DND-41 (cell line): ENCODE measurements at places on chromosomes 4 and X.

- DNase-seq: no peak
Measured at GRCh38 chrX:15233416-15234015, 36.4 kb downstream of the ASB9 start.

GRCh38 chrX:37854748-37855147 lies 7.4 kb upstream of the DYNLT3 start:
- no peak for DNase-seq

DNA sequence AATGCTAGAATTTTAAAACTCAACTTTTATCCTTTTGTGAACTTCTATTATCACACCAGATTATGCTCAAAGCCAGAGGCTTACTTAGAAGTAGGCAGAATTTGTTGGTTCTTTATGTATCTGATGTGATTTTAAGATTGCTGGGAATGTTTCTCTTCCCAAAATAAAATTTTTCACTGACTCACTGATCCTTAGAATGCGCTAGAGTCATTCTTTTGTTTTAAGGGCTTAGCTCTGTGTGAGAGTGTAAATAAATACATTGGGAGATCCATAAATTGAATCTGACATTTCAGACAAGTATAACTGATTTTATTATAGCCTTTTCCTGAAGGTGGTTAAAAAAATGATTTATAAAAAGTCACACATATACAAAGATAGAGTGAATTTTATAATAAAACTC lies 101.3 kb downstream of the LARP1B start:
- DNase-seq: no peak

DNA sequence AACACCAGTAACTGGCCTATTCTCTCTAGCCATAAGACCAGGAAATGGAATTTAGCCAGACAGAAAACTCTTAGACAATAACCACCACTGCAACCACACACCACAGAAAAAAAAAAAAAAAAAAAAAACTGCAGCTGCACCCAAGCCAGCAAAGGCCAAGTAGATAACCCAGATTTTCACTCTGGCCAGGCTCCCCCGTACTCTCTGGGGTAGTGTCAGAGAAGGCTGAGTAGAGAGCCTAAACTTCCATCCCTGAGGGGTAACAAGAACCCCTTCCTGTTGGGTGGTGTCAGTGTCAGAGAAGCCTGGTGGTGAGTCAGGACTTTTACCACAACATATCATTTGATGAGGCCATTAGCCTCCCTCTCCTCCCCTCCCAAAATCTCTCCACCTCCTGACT lies 5.6 kb upstream of the DLG3 start:
- DNase-seq: no peak

- peak; percentile 81 for DNase-seq
Measured at GRCh38 chr4:10123227-10124101, 6.9 kb upstream of the WDR1 start.

DNA sequence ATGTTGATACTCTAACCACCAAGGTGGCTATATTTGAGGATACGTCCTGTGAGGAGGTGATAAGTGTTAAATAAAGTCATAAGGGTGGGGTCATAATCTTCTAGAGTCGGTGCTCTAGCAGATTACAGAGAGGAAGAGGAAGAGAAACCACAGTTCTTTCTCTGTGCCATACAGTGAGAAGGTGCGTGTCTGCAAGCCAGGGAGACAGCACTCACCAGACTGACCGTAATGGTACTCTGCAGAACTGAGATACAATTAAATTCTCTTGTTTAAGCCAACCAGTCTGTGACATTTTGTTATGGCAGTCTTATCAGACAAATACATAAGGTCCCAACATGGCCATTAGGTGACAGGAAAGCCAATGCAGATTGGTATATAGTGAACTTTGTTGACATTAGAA lies 480.9 kb upstream of the IGFBP7 start:
- DNase-seq: no peak

- DNase-seq: no peak
Measured at GRCh38 chr4:81353861-81354260, 117.8 kb downstream of the RASGEF1B start.

DNA sequence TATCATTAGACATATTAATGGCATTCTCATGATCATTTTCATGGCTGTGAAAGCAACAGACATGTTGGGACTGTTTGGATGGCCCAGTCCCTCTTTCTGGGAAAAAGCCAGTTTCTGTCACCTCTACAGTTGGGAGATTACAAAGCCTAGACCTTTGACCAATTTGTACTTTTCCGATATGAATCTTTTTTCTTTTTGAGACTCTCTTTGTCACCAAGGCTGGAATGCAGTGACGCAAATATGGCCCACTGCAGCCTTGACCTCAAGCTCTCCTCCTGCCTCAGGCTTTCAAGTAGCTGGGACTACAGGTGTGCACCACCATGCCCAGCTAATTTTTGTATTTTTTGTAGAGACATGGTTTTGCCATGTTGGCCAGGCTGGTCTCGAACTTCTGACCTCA lies 9.4 kb downstream of the TBC1D25 start:
- DNase-seq: no peak

DNA sequence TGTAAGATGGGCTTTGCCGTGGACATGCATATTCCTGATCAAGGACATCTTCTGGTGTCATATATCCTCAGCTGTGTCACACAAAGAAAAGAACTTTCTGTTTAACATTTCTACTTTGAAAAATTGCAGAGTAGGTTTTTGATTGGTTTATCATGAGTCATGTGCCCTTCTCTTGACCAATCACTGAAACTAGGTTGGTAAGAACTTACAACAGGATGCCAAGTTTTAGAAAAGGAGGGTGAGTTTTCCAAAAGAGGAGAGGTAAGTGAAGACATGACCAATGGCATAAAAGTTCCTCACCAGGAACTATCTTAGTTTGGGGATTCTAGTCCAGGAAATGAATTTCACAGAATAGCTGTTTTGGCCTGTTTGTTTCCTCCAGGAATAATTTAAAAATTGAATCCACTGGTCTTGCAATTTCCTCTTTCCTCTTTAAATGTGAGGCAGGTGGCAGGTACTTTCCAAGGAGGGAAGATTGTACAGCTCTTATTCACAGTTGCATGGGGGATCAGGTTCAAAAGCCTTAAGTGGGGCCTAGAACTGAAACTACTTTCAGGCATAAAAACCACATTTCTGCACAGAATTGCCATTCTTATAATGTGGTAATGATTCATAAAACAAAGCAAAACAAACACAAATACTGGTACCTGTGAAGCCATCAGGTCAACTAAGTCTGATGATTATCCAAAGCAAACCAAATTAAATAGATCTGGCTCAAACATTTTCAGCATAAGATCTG lies 1114.5 kb upstream of the LCORL start:
- no peak for DNase-seq

DNA sequence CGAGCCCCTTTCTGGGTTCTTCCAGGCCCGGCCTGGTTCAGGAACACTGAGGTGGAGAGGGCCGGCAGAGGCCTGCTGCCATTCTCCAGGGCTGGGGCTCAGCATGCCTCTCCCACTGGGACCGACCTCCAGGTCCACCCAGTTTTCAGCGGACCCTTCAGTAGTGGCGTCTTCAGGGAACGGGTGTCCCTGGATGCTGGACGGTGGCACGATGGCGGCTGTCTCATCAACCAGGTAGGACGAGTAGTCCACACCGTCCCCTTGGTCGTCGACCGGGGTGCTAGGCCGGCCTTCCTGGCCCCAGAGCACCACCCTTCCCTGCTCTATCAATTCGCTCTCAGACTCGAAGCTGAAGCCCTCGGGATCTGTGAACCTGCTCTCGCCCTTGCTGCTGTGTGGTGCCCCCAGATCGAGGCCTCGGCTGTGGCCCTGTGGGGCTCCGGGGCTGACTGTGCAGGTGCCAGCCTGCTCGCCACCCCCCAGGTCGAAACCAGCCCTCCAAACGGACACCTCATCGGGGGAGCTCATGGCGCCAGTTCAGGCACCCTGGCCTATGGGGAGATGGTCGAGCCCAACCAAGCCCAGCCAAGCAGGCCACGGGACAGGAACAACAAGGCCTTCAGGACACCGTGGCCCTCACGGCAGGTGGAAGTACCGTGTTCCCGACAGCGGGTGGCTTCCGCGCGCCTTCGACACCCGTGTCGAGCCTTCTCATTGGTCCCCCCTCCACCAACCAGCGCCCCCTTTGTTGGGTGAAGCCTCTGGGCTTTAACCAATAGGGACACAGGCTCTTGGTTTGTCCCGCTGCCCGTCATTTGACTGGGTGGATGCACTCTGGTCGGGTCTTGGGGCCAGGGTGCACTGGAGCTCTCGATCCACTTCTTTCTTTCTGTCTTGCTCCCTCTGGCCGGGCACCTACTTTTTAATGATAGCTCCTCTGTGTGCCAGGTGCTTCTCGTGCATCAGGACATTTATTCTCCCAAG lies 814 bp upstream of the LOC101059915 start:
- DNase-seq: no peak

DNA sequence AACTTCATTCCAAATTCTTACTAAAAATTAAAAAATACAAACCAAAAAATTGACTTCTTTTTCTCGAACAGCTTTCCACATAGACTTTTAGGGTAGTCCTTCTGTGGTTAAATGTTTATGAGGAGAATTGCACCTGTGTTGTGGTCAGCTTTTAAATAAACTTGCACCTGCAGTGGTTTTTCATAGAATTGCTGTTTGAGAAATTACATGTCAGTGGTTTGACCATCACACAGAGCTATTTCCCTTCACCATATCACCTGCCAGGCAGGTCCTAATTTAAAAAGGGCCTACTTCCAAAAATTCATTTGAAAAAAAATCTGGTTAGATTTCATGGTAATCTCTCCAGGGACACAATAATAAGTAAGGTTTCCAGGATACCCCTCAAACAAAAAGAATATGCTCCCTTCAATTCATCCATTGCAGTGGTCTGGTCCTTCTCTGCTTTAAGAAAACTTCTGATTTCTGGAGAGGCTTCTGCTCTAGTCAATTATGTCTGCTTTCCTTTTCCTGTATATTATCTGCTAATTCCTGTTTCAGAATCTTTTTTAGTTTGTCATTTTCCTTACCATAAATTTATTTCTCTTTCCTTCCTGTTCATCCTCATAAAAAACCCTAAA lies 9.8 kb upstream of the UTP3 start:
- DNase-seq: peak; percentile 74

- no peak for DNase-seq
Measured at GRCh38 chr4:138439143-138439581, 197.0 kb upstream of the SLC7A11 start.

DNA sequence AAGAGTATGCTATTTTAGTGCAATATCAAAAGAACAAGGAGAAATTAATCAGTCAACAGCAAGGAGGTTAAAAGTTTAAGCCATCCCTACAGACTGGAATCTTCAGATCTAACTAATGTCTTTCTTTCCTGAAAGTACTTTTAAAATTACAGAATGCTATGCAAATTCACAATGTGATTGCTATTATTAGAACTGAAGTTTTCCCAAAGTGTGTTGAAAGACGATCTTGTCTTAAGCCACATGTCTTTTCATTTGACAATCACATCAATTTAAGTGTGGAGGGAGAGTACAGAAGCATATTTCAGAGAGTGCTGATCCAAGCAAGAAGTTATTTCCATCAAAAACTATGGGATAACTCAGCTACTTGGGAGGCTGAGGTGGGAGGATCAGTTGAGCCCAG lies 64.7 kb upstream of the TNIP3 start:
- DNase-seq: no peak

DNA sequence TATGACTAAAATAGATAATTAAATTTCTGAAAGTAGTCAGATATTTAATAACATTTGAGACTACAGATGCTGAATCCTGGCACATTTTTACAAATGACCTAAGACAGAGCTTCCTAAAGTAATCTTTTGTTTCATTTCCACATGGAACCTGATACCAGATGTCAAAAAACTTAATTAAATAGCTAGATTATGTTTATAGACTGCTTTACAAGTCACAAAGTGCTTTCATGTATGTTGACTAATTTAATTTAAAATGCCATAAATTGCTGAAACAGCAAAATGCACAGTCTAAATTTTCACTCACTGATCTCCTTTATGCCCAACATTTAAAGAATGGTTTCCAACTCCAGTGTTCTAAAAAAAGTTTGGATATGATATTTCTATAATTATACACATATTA lies 299.1 kb upstream of the TBX22 start:
- no peak for DNase-seq
